HepG2 (cell line): ENCODE measurements at places on chromosomes 3 and 15.

DNA sequence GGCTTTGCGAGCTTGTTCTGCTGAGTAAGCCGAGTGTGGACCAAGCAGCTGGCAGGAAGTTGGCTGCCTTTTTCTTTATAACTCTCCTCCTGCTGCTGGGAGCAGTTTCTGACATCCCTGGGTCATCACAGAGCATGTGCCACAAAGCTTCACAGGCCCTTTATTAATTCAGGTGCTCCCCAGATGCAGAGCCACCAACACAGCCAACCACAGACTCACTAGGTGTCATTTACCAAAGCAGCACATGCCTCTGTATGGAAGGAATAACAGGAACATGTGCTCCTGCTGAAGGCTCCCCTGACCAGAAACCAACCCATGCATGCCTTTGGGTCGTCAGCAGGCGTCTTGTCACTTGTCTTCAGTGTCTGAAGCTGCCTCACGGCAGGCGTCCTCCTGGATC lies 152.5 kb downstream of the ADAMTS17 start:
- DNase-seq, result no peak

- no peak for DNase-seq
Observed at GRCh38 chr3:15681668-15682067, 80.1 kb downstream of the BTD start.

DNA sequence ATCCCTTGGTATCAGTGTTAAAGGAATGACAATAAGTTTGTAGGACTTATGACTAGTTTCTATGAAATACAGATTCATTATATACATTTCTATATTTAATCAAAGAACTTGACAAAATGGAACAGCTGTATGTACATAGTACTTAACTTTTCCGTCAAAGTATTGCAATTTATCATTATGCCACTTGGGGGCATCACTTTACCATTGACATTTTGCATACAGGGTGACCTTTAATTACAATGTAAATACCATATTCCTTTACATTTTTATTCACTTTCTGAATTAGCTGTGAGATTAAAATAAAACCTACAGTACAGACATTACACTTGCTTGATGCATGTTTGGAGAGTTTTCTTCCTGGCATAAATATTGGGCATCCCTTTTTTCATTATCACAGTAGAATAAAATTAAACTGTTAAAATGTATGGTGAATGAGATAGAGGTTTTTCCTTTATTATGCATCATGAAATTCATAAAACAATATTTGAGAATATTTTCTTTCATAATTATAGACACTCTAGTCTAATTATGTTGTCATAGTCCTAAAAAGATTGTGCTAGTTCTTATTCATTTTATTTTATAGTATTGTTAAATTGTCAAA lies 6.9 kb downstream of the NEK11 start:
- DNase-seq, result peak; percentile 43

DNA sequence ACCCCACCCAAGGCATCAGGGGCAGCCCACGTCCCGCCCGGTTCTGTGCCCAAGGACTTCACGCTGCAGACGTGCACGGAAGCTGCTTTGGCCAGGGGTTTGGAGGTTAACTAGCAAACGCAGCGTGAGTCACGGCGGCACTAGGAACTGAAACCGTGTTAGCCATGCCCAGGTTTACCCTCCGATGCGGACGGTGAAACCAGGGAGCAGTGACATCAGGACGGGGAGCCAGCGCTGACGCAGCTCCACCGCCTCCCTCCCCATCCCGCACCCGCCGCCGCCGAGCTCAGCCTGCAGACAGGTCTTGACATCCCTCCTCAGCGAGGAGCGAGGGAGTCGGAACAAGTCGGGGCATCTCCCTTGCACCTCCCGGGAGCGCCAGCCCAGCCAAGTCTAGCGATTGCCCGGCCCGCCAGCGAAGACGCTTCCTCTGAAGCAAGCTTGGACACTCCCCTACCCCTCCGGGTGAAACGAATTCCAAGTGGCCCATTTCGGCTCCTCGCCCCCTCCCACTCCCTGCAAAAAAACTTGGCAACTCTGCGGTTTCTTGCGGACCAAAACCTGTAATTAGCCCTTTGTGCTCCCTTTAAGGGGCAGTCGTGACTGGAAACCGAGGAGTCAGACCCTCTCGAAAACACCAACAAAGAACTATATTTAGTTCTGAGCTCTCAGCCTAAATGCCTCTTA lies 1.4 kb upstream of the RAP2B start:
- peak; percentile 62 for DNase-seq

DNA sequence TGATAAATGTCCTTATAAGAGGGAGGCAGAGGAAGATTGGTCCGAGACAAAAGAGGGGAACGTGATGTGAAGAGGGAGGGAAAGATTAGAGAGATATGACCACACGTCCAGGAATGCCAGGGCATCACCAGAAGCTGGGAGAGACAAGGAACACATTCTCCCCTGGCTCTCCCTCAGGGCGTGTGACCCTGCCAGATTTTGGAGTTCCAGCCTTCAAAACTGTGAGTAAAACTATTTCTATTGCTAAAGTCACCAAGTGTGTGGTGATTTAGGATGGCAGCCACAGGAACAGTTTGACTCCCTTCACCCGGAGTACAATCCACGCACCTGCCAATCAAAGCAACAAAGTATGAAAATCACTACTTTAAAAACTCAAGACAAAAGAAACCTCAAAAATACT lies 32.1 kb upstream of the TJP1 start:
- DNase-seq, result no peak

DNA sequence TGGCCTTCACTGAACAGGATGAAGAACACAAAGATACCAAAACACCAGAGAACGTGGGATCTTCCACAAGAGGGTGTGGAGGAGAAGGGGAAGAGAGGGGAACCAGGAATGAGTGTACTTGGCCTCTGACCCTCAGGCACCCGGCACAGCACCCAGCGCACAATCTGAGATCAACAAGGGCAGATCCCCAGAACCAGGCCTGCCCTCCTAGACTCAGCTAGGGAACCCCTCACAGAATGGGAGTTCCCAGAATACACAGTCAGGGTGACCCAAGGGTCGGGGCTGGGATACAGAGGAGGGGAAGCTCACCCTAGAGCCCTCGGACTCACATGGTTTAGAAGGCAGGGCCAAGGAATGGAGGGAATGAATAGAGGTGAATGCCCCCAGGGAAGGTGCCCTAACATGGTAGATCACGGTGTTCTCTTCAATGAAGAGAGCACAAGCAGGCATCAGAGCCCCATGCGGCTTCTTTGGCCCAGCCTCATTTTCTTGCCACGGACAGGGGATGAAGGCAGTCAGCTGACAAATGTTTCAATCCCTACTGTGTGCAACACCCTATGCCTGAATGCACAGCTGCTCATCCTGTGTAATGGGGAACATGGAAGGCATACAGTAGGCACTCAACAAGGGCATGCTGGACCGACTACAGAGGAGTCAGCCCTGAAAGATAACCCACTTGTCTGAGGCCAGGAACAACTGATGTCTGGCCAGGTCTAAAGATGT lies 13.1 kb downstream of the BMF start:
- DNase-seq, result no peak

DNA sequence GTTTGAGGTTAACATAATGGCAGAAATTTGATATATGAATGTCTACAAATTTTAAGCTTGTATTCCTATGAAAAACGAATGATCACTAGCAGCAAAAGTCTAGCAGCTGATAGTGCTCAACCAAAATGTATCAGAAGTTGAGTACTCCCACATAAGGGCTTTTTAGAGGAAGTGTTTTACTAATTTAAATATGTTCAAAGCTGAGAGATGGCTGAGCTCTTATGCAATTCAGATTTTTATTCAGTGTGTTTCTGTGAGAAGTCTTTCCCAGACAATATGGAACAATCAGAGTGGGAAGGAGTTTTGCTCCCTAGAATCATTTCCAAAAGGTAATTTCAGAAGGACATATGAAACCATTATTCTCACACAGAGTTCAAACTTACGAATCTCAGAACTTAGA lies 327.0 kb downstream of the ZPLD1 start:
- no peak for DNase-seq
